ENCODE measurements at places on chromosomes 5 and 9. TPM values are rescaled to one million over a fixed set of nuclear protein-coding genes. Genes with fewer than 3 reads are reported as not detected.

DNA sequence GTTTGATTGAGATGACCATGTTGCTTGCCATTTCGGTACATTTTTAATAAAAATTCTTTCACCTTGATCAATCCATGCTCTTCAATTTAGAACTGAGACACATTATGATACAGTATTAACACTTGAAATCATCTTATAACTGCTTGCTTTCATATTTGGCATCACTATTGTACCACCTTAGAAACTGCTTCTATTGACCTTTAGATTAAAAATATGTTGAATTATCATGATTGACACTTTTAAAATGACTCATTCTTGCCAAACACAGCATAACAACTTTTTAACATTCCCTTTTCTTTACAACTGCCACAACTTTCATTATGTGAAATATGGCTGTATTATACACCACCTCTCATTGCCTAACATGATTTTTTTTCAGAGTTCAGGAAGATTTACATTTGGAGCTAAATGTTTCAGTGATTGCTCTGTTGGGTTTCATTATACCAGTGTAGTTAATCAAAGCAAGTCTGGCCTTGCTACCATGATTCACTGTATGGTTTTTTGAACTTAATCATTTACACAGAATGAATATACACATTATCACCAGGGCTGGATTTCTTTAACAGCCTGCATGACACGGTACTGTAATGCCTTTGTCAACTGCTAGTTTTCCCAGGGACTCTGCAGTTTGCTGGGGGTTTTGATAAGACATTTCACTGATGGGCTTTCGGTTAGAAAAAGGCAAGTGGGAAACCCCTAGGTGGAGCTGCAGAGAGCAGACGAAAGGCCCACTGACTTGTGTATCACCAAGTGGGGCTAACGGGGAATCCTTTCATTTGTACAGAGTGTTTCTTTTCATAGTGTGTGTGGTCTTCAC lies 93.6 kb upstream of the TLE4 start:
- no peak for DNase-seq

DNA sequence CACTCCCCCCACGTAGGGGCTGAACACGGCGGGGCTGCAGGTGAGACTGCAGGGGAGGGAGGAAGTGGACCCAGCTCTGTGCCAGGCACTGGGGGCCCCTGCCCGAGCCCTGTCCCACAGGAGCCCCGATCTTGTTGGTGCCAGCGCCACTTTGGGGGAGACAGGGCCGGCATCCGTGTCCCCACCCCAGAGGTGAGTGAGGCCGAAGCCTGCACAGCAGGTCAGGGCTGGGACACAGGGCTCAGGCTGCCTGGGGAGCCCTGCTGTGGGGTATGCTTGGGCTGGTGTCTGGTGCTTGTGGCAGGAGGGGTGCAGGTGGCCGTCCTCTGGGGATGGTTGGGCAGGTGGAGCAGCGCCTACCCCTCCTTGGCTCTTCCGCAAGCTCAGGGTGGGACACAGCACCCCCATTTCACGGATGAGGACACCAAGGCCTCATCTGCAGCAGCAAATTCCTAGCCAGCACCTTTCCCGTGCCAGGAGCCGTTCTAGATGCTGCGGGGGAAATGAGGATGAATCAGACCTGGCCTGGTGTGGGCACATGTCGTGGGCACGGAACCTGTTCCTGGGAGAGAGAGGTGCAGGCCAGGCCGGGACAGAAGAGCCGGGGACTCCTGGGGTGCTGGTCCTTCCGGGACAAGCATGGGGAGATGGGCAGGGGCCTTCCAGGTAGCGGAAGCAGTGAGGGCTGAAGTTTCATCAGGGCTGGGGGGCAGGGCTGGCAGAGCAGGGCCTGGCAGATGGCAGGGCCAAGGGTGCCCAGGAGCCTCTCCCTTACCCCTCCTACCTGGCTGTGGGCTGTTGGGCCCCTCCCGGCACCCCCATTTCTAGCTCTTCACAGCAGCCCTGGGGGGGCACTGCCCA lies 35.2 kb downstream of the KCNT1 start:
- DNase-seq: no peak

DNA sequence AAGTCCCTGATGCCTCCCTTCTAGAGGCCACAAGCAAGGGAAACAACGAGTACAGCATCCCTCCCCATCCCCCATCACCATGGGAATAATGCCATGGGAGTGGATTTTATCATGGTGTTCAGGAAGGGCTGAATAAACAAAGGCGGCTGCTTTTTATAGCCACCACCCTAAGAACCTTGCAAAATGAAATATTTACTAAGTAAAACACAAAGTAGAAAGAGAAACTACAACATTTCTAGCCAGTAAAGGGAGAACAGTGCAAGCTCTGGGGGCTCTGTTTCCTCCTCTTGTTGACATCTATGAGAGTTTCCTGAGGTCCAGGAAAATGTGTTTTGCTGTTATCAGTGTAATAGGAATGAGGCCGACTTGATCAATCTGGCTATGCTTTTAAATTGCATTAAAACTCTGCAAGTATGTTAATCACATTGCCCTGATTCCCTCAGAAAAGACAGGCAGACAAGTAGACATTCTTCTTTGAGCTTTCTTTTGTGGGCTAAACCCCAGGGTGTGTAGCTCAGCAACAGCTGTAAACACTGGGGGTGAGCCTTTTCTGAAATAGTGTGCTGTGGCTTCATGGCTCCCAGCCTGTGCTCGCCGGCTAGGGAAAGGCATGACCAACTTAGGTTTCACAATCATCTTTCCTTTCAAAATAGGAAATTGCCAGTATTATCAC lies 31.1 kb downstream of the SV2C start:
- no peak for DNase-seq

DNA sequence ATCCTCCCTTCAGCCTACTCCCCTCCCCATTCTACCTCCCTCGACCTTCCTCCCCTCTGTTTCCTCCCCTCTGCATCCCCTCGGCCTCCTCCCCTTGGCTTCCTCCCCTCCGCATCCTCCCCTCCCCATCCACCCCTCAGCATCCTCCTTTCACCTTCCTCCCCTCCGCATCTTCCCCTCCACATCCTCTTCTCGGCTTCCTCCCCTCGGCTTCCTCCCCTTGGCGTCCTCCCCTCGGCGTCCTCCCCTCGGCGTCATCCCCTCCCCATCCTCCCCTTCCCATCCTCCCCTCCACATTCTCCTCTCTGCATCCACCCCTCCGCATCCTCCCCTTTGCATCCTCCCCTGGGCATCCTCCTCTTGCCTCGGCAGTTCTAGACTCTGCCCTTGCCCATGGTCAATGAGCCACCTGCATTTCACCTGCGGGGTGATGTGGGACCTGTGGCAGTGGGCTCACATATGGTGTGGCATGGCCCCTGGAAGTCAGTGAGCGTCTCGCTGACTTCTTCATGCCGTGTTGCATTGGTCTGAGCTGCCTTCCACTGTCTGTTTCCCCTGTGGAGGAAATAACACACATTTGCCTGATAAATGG lies 113.0 kb downstream of the WNK2 start:
- no peak for DNase-seq

TNFSF15 gene
- polyA plus RNA-seq: 9.1 TPM

- peak; percentile 36 for DNase-seq
These were observed 28.1 kb upstream of the OBP2B start for GRCh38 chr9:133237035-133237731.

DNA sequence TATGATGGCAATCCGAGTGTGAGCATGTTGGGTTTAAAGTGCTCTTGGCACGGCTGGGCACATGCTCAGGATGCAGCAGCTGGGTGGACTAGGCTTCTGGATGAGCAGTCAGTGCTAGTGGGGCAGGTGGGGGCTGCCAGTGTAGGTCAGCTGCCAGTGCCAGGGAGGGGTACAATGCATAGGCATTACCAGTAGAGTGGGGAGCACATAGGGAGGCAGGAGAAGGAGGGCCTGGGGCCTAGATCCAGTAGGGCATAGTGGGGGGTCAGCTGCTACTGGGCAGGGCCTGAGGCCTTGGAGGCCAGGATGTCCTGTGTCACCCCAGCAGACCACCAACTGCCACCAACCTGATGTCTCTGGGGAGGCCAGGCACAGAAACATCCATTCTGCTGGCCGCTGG lies 24.2 kb downstream of the ACSL6 start:
- DNase-seq: no peak

OR4F3 gene
- polyA plus RNA-seq: not detected

CXCL14 gene
- 1.7 TPM for polyA plus RNA-seq

GRCh38 chr9:5518937-5519319 lies 8.6 kb downstream of the PDCD1LG2 start:
- no peak for DNase-seq

- DNase-seq: no peak
These were observed 3.5 kb downstream of the SURF1 start for GRCh38 chr9:133352635-133353340.

RACK1 gene
- 2,197 TPM for polyA plus RNA-seq

DNA sequence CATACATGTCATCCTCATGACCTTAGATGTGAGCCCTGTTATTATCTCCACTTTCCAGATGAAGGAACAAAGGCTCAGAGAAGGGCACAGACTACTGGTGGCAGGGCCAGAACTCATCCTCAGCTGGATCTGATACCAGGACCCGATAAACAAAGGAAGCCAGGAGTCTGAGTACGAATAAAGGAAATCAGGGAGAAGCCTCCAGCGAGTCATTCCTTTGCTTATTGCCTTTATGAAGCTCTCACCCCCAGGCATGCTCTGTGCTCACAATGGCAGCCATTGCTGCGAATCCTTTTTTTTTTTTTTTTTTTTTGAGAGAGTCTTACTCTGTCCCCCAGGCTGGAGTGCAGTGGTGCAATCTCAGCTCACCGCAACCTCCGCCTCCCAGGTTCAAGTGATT lies 130.1 kb downstream of the GAPVD1 start:
- no peak for DNase-seq

SHLD3 gene
- 5.5 TPM for polyA plus RNA-seq

DNA sequence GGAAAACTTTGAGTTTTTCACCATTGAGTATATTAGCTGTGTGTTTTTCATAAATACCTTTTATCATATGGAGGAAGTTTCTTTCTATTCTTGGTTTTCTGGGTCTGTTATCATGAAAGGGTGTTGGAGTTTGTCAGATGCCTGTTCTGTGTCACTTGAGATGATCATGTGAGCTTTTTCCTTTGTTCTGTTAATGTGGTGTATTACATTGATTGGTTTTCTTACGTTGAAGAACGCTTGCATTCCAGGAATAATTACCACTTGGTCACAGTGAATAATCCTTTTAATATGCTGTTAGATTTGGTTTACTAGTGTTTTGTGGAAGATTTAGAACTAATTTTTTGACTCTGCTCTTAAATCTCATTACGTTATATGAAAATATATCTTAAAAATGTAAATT lies 7.8 kb downstream of the PLEKHG4B start:
- DNase-seq: no peak

DNA sequence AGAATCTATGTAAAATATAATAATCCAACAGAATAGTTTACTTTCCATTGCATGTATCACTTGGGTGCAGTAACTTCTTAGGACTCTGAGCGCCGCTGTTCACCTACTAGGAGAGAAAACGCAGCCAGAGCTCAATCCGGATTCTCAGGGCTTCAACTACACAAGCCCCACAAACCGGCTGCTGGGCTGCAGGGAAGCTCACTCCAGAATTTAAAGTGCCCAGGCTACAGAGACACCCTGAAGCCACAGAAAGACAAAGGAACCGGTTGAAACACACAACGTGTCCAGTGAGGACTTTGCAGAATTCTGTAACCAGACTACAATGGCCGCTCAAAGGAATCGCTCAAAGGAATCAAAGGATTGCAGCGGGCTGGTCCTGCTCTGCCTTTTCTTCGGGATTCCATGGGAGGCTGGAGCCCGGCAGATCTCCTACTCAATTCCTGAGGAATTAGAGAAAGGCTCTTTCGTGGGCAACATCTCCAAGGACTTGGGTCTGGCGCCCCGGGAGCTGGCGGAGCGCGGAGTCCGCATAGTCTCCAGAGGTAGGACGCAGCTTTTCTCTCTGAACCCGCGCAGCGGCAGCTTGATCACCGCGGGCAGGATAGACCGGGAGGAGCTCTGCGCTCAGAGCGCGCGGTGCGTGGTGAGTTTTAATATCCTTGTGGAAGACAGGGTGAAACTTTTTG lies at the start of gene PCDHGA10:
PCDHGA10 (plus strand) TSS at position 134 of the 686 bp plus-strand sequence; CDS start at position 323, 189 bp downstream.
- DNase-seq: no peak

DNA sequence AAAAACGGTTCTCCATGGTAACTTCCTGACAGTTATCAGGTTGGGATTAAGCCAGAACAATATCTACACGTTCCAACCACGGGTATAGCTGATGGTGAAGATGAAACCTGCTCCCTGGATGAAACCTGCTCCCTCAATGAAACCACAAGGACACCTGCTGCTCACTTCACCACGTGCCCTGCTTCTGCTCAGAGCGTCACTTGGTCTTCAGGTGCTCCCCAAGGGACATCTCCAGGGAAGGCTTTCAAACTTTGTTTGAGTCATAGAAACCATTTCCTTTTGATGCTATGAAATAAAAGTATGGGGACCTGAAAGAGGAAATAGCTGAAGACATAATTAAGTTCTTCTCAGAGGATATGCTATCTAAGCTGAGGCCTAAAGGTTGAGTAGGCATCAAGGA lies 242.4 kb downstream of the MED10 start:
- no peak for DNase-seq

SGCD gene
- 4.0 TPM for polyA plus RNA-seq

DNA sequence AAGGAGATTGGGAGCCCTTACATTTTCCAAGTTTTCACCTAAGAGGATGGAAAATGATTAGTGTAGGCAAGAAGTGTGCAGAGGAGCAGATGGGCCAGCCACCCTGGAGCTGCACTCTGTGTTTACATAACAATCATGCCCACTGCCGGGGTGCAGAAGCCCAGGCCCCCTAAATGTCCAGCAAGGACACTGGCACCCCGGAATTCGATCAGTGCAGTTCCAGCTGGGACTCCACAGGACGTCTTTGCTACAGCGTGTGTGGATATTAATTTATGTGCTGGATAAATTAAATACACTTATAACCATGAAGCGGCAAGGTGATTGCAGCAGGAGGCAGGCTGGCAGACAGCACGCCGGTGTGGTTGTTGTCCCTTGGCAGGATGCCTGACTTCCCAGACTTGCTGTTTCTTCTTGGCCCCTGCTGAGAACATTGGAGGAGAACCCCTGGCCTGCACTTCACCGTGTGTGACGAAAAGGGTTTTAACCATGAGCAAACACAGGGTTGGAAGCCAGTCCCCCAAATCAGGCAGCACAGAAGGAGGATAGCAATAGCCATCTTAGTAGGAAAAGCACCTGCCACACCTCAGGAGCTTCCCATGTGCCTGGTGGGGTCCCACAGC lies 73.7 kb downstream of the GADD45G start:
- no peak for DNase-seq

DNA sequence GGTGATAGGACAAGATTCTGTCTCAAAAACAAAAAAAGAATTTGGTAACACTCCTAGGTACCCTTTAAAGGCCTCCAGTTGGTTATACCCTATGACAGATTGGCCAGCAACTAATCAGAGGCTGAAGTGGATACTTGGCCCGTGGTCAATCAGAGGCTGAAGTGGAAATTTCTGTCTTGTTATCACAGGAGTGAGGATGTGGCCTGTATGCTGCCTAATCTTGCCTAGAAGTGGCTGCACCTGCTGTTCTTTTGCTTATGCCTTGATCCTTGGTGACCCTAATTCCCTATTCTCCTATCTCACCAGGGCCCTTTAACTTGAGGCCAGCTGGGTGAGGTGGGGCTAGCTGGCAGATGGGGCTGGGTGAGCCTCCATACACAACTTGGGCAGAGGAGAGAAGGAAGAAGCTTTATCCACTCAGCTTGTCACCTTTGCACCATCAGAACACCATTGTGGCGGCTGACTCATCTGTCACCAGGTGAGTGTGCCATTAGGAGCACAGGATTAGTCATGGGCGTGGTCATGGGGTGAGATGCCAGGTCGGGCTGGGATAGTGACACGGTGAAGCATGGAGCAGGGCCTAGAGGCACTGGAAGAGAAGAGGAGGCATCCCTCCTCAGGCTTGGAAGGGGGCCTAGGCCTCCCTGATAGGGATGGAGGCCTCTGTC lies 41.5 kb downstream of the SAR1B start:
- DNase-seq: no peak

GRCh38 chr9:128104171-128104618 lies 23.3 kb downstream of the PTGES2 start:
- no peak for DNase-seq

FCN1 gene
- 3.0 TPM for polyA plus RNA-seq

Measured in left renal pelvis (tissue), 4 donors.